ENCODE measurements at places on chromosomes 16 and 17. TPM values are rescaled to one million over a fixed set of nuclear protein-coding genes. Genes with fewer than 3 reads are reported as not detected.

Gene RNU2-1
- not detected for total RNA-seq

Gene PRR35
- not detected for total RNA-seq

- no peaks in the 10 kb centered on the region for H3K4me1 ChIP-seq
- H3K27me3 ChIP-seq: no peaks in the 10 kb centered on the region
- no peaks in the 10 kb centered on the region for H3K36me3 ChIP-seq
- DNase-seq: no peak
- H3K4me3 ChIP-seq: no peak overlapping the region
- H3K27ac ChIP-seq: no peak overlapping the region
These were observed 1424.1 kb downstream of the CDH11 start for GRCh38 chr16:63697736-63698135.

DNA sequence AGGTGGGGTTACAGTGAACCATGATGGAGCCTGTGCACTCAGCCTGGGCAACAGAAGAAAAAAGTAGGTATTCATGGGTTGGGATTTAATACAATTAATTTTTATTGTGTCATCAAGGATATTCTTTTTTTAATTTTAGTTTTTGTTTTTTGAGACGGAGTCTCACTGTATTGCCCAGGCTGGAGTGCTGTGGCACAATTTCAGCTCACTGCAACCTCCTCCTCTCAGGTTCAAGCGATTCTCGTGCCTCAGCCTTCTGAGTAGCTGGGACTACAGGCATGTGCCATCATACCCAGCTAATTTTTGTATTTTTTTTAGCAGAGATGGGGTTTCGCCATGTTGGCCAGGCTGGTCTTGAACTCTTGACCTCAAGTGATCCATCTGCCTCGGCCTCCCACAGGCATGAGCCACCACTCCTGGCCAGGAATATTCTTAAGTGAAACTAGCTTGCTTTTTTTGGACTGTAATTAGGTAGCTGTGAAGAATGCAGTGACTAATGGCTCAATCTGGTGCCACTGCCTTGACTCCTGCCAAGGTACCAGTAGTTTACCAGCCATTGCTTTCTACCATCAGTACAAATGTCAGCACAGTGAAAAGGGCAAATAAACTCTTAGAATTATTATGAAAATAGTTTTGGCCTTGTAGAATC is 4.8 kb downstream of the PPM1D start:
- DNase-seq: no peak
- peaks cover 42% of the 10 kb centered on the region for H3K4me1 ChIP-seq
- no peak overlapping the region for H3K27ac ChIP-seq
- H3K4me3 ChIP-seq: no peak overlapping the region
- no peaks in the 10 kb centered on the region for H3K27me3 ChIP-seq

Measured in vagina (tissue), 2 donors.